CD4-positive, alpha-beta T cell treated with Interleukin-1 beta for 1 hour (primary cell): ENCODE measurements at places on chromosomes 11 and 22.
A peak's percentile ranks its signal among the peaks of the same experiment; 100 is the strongest.

- peak; percentile 51 for DNase-seq
Observed at GRCh38 chr11:96464700-96465307, 75.0 kb downstream of the JRKL start.

GRCh38 chr11:119483341-119483880, 60.4 kb upstream of the THY1 start:
- no peak for DNase-seq

GRCh38 chr22:24450610-24451009, 23.2 kb downstream of the ADORA2A start:
- no peak for DNase-seq

DNA sequence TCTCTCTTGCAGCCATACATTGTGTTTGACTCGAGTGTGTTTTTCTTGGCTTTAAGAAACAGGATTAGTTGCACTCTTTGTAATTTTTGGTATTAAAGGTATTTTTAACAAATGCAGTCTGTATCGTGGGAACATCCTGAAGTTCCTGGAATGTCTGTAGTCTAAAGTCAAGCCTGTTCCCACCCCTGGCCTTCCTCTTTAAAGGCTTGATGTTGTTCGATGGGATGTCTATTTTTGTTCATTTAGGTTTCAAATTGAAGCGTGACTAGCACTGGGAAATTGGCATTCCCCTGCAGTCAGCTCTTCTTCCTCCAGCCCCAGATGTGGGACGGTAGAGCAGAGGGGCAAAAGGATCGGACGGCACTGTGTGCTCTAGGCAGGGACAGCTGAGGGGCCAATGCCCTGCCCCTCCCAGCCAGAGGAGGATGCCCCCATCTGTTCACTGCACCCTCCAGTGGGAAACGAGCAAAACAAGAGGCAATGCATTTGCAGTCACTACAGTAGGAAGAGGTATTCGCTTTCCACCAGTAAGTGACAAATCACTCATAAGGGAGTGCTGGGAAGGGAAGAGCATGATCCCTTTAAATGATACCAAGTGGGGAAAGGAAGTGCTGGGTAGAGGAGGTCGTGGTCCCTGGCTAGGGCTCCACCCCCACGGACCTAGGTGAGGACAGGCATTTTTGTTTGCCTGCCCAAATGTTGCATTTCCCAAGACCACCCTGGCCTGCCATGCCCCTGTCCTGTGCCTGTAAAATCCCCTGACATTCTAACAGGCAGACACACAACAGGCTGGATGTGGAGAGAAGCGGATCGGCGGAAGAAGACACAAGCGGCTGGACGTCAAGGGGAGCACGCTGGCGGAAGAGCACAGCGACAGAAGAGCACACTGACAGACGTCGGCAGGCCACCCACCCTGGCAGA, 47.4 kb upstream of the SEPTIN5 start:
- DNase-seq = no peak

DNA sequence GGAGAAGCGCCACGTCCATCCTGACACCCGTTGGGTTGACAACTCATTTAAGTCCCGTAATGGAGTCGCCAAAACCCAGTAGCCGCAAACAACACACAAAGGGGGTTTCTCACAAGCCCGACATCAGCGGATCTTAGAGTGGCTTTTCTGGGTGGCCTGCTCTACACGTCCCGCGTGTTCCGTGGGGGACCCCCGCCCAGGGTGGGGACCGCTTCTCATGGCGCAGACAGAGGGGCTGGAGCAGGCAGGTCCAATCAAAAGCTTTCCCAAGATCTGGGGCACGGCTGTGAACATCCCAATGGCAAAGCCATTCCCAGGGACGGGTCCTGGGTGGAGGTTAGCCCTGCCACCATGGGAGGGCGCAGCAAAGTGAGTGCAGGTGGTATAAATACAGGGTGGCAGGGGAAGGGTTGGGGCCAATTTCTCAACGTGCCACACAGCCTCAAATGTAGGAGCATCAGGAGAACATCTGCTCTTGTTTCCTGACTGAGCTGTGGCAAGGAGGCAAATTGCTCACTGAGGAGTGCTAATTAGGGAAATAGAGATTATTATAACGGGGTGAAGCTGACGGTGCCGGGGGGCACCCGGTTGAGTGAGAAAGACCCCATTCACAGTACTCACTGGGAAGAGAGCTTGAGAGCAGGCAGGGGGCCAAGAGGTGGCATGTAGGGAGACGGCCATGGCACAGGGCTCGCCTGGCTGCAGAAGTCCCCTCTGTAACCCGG, 1447.2 kb downstream of the TBC1D22A start:
- DNase-seq = no peak

DNA sequence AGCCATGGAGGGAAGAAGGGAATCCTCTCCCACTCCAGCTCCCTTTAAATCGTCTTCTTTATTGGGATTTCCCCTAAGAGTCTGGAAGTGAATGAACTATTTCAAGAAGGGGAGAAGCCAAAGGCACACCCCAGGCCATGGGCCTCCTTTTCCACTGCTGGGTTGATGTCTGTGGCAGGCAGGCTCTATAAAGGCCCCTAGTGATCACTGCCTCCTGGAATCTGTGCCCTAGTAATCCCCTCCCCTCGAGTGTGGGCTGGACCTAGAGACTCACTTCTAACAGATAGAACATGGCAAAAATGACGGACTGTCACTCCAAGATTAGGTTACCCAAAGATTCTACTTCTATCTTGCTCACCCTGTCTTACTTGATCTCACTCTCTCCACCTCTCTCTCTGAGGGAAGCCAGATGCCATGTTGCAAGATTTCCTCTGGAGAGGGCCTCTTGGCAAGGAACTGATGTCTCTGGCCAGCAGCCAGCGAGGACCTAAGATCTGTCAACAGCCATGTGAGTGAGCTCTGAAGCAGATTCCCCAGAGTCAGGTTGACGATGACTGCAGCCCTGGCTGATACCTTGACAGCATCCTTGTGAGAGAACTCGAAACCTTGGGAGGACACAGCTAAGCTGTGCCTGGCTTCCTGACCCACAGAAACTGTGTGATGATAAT, 444.8 kb downstream of the SOX6 start:
- DNase-seq = no peak

- DNase-seq = no peak
Observed at GRCh38 chr22:39150848-39151215, 1.6 kb downstream of the CBX7 start.

DNA sequence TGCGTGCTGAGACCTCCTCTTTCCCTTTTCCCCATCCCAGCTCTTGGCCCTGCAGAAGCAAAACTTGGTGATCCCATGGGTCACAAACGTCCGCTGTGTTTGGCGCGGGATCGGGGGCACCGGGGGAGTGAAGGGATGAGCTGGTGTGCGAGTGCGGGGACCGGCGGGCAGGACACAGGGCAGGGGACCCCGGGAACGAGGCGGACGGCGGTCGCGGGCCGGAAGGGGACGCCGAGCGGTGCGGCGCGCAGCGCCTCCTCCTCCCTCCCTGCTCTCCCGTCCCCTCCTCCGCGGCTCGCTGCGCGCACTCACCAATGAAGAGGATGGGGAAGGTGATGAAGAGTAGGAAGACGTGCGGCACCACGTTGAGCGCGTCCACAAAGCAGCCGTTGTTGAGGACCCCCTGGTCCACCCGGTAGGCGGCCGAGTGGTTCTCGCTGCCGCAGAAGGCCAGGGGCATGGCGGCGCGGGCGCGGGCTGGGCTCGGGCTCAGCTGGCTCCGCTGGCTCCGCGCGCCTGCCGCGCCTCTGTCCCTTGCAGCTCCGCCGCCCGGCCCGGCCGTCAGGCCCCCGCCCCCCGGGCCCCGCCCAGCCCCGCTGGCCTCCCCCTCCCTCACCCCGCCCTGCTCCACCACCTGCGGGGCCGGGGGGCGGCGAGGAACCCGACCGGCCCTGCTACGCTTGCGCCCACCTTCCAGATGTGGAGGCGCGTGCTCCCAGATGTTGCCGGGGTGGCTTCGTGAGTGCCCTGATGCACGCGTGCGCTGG, at the start of gene ABCC8:
ABCC8 (minus strand) TSS at position 529 of the 767 bp plus-strand sequence; CDS start at position 460, 69 bp downstream.
- no peak for DNase-seq

- DNase-seq = no peak
Observed at GRCh38 chr22:23789121-23789520, 2.4 kb downstream of the SMARCB1 start.

DNA sequence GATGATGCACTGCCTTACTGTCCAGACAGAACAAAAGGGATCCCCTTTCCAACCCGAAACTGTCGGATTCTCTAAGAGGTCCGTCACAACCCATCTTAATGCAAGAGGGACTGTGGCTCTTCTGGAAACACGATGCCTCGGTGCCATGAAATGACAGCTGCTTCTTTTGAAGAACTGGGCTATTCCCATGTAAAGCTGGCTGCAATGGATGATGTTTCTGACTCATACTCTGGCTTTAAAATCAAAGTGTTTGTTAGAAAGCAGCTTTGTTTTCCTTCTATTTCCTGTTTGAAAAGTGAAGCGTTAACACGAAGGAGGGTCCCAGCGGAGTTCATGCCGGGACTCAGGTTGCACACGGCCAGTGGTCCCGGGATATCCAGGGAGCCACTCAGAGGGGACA, 3.1 kb downstream of the TP53AIP1 start:
- no peak for DNase-seq

DNA sequence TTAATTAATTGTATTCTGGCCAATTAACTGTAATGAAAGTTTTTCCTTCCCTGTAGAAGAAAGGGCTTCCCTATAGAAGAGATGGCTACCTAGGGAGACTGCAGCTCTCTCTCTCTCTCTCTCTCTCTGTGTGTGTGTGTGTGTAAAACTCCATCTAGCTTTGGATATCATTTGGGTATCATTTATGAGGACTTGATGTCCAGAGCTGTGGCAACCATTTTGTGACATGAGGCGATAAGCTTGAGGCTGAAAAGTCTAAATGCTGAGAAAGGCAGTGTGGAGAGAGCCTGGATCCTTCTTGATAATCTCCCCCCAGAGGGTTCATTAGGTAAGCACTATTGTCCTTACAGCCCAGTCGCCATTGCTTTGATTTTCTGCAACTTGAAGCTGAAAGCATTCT, 30.7 kb upstream of the RASD2 start:
- no peak for DNase-seq

- no peak for DNase-seq
Observed at GRCh38 chr11:99327527-99327926, 306.8 kb downstream of the CNTN5 start.
